ENCODE measurements at places on chromosomes 1 and 21.

DNA sequence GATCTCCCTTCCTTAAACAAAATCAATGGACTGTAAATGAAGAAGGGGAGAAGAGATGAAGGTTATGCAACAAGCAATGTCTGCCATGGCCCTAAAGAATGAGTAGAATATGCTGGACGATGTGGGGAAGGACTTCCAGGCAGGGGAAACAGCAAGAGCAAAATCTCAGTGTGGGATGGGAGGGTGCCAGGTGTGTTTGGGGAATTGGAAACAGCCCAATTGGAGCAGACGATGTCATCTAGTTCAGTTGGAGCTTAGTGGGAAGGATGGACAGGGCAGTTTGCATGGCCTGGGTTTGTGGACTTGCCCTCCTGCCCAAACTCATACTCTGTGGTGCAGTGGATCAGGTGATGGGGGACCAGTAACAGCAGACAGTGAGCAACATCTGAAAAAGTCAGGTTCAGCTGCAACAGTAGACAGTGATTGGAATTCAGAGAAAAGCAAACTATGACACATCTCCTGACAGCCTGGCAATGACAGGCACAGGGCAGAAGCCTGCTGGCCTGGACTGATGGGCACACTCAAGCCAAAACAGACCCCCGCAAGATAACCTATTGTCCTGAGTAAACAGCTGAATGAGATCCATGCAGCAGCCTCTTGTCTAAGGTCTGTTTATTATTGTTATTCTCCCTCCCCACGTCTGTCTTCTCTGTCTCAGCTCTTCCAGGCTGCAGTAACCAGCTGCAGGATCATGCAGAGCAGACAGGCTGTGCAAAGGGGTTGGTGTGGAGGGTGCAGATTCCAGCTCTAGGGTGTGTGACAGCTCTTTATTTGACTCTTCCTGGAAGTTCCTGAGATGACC is 50.5 kb upstream of the PRELP start:
- no peak for DNase-seq

DNA sequence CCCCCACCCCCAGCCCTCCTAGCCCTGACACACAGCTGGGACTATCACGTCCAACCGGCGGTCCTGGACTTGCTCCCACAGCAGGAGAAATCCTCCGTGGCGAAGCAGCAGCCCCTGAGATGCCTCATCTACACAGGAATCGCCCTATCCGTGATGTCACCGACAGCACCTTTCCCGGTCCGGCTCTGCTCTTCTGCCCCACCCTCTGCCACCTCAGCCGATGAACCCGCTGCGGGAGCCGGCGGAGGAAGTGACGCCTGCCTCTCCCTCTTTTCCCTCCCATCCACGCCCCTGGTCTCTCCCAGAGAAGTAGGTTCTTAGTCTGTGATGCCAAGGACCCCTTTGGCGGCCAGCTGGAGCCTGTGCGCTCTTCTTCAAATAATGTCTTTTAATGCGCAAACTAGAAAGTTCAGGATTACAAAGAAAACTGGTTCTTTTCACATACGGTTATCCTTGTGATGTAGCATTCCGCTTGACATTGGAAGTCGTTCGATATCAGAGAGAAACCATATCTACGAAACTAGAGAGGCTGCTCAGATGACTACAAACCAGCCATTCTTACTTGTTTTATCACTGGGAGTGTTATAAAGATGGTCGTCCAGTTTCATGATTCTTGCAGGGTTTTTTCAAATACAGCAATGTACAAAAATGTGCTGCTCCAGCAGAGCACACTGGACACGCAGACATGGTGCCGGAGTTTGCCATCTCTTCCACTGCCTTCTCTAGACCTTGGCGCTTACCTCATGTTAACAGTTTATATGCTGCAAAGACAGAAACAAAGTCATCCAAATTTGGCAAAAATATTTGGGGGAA is 120.3 kb downstream of the PPIAL4G start:
- DNase-seq = peak; percentile 64

- DNase-seq = no peak
These were observed 122.9 kb upstream of the DAB1 start for GRCh38 chr1:57546549-57547330.

DNA sequence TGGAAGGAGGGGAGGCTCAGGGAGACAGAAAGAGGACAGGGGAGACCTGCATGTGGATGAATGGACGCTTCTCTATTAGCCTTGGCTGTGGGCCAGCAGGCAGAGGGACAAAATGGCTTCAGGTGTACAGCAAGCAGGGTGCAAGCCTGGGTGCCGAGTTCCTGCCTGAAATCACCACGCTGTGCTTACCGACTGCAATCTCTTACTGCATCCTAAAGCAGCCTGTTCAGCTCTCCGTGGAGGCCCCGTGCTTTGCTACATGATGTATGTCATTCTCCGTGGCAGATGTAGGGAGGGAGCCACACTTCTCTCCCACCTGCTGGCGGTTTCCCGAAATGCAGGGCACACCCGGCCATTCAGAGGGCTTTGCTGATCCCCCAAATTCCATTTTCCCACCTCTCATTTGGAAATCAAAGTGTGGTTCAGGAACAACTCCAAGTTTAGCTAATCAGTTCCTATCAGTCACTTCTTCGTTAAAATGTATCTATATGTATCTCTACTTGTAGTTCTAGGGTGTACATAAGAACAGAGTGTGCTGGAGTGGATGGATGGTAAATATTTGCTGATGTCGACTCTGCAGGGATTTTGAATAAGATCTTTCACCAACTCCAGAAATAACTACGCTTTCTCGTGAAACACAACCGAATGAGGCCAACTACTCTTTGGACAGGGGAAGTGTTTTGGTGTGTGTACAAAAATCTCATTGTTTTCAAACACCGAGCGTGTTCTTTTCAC is 122.3 kb upstream of the BACE2 start:
- DNase-seq = no peak

- no peak for DNase-seq
These were observed 1.6 kb upstream of the ROR1 start for GRCh38 chr1:63772201-63772600.

DNA sequence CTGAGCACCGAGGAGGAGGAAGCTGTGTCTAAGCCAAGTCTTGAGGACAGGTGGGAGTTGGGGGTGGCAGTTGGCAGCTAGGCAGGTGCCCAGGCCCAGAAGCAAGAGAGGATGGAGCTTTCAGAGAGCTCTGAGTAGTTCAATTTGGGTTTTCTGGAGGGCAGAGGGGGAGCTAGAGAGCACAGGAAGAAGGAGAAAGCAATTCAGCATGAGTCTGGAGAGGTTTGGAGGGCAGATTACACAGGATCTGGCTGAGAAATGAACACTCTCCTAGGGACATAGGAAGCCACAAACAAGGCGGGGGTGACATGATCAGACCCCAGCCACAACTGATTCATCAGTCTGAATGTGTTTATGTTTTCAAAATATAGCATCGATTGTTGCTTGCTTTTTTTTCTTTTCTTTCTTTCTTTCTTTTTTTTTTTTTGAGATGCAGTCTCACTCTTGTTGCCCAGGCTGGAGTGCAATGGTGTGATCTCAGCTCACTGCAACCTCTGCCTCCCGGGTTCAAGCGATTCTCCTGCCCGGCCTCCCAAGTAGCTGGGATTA is 23.8 kb downstream of the PTPRF start:
- DNase-seq = no peak

GRCh38 chr1:230976360-230976759 is 2.3 kb downstream of the TTC13 start:
- DNase-seq = no peak

DNA sequence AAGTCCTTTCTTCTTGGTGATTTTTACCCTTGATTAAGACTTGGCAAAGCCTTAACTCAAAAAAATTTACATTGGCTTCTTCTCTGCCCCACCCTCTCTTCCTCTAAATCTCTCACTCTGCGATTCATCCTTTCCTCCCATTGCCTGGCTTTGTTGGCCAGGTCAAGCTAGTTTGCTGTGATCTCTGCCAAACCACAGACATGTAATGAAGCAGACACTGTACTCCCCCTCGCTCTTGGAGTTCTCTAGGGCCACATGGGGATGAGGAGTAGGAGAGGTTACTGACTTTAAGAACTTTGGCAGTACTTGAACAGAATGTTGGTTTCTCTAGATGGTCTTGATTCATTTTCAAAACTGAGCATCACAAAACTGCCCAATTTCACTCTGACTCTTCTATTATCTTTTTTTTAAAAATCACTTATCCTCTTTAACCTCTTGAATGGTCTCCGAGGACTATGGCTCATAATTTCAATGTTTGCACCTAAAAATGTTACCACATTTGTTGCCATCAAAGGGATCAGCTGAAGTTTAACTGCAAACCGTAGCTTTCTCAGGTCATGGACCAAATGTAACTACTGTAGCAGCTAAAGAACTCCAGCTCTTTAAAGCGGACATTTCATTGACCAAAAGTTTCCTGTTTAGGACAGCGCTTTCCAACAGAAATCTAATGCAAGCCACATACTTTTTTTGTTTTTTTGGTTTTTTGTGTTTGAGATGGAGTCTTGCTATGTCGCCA is 62.7 kb upstream of the IPO9 start:
- no peak for DNase-seq

- no peak for DNase-seq
These were observed 1.4 kb downstream of the PDPN start for GRCh38 chr1:13584876-13585611.

DNA sequence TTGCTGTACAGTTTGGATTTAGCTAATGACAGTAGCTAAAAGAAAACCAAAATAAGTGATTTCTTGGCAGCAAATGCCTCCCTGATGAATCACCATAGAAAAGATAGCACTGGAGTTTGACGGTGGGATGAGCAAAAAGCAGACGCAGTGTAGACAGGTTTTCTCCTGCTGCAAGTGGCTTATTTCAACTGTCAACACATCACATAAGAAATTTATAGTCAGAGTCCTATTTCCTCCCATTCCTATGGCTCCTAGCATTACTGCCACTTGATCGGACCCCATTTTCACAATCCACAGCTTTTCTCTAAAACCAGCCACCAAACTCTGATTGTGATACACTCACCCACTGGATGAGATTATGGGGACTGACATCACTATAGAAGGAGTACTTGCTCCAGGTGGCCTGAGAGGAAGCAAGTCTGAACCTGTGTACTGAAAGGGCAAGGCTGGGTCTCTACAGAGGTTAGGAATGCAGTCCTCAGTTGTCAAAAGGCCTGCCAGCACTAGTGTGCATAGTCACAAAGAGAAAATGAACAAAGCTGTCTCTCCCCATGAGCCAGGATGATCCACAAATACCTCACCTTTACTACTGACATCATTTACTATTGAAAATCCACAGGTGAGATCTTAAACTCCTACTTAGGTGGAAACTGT is 359.8 kb downstream of the LTN1 start:
- no peak for DNase-seq

- no peak for DNase-seq
These were observed 290.3 kb downstream of the CHRM3 start for GRCh38 chr1:239676522-239677273.

GRCh38 chr1:63922848-63923247 is 149.0 kb downstream of the ROR1 start:
- DNase-seq = no peak

GRCh38 chr1:176957603-176958002 is 206.9 kb downstream of the ASTN1 start:
- DNase-seq = no peak

Data from stimulated activated CD4-positive, alpha-beta T cell treated with anti-CD3 and anti-CD28 coated beads, Interleukin-4, amount 100 ng/mL, for 4 hours (primary cell).